ENCODE measurements at places on chromosomes 3 and 15.

DNA sequence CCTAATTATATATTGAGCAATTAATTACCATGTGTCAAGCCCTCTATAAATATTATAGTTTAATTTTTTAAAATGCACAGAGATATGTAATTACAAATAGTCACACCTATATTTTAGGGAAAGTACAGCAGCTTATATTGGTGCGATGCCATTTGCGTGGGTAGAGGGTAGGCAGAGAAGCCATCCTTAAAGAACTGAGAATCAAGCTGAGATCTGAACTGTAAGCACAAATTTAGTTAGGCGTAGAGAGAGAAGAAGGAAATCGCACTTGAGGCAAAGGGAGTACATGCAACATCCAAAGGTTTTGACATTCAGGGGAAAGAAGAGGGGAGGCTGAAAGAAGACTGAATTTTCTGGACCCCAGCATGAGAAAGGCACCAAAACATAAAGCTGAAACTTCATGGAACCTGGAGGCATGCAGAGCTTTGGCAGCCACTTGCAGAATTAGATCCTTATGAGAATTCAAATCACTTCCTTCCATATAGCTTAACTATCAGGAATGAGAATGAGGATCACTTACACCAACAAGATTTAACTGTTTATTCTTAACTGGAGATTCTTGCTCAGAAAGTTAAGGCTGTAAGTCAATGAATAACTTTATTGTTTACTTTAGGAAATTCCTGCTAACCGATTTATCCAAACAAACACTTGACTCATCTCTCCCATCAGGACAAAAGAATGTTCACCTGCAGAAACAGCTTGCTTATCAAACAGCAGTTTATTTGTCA, 114.3 kb downstream of the TGFBR2 start:
- no peak for DNase-seq

DNA sequence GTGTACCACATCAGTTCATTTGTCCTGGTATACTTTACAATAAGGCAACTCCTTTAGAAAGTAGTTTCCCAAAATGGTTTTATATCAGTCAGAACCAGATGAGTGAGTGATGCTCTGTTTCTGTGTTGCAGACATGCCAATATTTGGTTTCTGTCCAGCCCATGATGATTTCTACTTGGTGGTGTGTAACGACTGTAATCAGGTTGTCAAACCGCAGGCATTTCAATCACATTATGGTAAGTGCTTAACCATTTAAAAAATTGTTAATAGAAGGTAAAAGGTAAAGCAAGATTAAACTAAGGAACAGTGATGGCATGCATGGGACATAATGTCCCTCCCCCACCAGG, 40.0 kb upstream of the SCAANT1 start:
- DNase-seq, result no peak

- no peak for DNase-seq
These were observed 2.0 kb upstream of the TM6SF1 start for GRCh38 chr15:83105440-83105839.

DNA sequence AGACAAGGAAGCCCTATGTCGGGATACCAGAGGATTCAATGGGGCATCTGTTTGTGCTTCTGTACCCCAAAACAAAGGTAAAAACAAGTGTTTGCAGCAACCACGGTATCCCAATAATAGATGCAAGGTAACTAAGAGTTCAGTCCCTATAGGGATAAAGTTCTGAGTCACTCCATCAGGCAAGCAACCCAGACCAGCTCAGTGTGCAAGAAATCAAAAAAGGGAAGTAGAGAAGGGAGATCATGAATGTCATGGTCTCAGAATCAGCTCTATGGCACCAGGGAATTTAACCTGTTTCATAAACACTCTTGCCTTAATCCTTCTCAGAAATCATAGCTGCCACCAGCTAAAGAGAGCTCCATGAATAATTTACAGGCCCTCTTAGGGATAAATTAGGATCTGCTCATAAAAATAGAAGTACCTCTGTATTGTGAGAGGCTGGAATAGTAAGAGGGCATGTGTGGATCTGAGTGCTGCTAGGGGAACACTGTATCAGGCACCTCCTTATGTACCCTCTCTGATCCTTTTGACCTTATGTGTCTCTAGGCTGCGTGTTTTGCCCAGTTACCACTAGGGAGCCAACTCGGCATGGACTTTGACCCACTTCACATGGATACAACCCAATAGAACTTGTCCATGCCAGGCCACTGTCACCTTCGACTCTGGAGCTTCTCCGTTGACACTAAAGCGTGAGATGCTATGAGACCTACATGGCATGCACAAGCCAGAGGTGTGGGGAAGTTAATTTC, 754.6 kb downstream of the AGBL1 start:
- no peak for DNase-seq

- DNase-seq, result no peak
These were observed 4.2 kb upstream of the NPHP3 start for GRCh38 chr3:132726341-132726823.

DNA sequence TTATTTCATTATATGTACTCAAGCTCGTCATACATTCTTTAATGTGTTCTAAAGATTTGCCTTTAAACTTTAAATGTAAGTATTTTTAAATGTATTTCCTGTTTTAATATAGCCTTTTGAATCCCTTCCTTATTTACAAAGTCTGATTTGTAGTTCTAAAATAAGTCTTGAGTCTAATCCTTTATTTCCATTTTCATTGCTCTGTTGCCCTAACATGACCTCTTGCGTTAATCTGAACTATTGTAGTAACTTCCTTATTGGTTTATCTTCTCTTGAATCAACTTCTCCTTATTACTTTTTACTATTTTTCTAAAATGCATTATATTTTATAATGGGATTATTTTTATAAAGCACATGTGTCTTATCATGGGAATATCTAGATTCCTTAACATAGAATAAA, 24.0 kb downstream of the KNL1 start:
- no peak for DNase-seq

DNA sequence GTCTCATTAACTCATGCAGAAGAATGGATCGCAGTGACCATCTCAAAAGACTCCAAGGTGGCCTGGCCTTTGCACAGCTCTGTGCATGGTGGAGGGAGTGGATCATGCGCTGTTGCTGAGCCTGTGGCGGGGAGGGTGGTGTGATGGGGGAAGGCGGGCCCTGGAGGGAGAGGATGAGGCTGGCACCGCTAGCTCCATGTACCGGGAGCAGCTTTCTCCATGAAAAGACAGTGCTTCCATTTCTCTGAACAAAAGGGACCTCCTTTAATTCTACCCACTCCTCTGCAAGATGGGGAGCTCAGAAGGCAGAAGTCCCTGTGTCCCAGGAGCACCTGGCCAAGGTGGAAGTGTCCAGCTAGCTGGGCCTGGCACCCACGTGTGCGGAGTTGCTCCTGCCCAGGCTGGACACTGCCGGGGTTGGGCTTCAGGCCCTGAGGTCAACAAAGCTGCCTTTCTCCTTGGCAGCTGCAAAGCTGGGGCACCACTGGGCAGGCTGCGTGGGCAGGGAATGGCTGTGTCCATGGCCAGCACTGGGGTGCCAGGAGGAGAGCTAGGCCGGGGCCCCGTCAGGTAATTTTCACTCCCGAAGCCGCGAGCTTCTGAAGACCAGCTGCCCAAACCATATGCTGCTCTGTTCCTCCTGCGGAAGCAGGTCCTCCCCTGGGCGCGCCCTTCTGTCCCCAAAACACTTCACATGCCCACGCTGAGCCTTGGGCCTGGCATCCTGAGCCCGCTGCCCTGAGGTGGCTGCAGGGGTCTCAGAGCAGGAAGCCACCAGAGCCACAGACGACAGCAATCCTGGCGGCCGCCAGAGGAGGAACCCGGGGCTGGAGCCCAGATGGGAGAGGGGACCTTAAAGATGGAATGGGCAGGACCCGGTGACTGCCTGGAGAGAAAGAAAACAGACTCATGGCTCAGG, 6.4 kb downstream of the MAP6D1 start:
- DNase-seq, result no peak
